ENCODE measurements at places on chromosomes 11 and 22.

GRCh38 chr22:36961626-36962025 lies 48.2 kb downstream of the CSF2RB start:
- no peak for DNase-seq

GRCh38 chr22:39634530-39635405 lies 64.2 kb downstream of the CACNA1I start:
- no peak for DNase-seq

- DNase-seq: no peak
Observed at GRCh38 chr11:58616594-58616993, 5.9 kb upstream of the CNTF start.

GRCh38 chr11:73176145-73176873 lies 34.2 kb upstream of the FCHSD2 start:
- DNase-seq: no peak

- DNase-seq: no peak
Observed at GRCh38 chr11:66204412-66204811, 64.0 kb upstream of the RAB1B start.

Data from CD14-positive monocyte (primary cell).